ENCODE measurements at places on chromosomes 5 and 9.

GRCh38 chr5:109706095-109706494 is 16.4 kb downstream of the MAN2A1 start:
- DNase-seq = no peak

- no peak for DNase-seq
Measured at GRCh38 chr5:68214482-68215207, 911 bp upstream of the PIK3R1 start.

DNA sequence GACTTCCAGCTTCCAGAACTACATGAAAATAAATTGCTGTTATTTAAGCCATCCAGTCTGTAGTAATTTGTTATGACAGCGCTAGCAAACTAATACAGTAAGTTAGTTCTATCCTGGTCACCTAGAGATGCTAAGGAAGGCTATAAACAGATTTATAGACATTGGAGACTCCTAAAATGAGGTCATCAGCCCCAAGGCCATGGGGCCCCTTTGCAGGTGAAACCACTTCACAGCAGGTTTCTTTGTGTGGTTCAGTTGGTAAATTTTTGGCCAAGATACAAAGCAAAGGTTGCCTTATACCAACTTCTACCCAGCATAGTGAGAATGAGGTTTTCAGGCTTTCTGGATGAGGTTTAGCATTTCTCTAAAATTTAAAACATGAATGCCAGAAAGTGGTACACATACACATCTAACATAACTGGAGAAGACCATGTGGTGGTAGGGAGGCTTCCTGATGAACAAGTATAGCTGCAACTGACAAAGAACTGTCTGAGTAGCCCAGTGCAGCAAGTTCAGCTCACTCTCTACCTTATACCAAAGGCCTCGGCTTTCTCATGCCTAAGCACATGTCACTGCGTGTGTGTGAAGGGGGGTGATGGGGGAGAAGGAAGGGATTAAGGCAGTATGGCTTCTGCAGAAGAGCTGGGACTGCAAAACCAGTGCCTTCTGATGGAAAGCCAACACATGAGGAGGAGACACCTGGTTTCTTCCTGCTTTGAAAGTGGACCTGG is 264.6 kb upstream of the TAS2R1 start:
- no peak for DNase-seq

GRCh38 chr9:127444921-127445850 is 6.0 kb downstream of the RPL12 start:
- DNase-seq = no peak

GRCh38 chr9:1837453-1838084 is 177.6 kb upstream of the SMARCA2 start:
- DNase-seq = no peak

- DNase-seq = peak; percentile 71
Measured at GRCh38 chr9:129962889-129963703, 79.9 kb downstream of the FNBP1 start.

DNA sequence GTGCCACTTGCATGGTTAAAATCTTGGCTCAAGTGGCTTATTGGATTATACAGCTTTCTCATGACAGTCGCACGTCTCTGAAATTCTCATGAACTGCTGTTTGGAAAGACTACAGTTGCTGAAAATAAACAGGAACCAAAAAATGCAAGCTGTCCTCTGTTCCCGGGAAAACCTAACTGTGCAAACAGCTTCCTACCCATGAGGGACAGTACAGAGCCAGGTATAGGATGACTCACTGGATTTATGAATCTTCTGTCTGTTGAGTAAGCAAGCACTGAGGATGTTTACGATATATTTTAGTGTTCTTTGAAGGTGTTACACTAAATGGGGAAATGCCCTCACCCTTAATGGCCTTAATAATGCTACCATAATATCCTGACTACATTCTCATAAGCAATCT is 380.3 kb upstream of the TNC start:
- DNase-seq = no peak

- no peak for DNase-seq
Measured at GRCh38 chr5:136192015-136192525, 892 bp downstream of the SMIM32 start.

DNA sequence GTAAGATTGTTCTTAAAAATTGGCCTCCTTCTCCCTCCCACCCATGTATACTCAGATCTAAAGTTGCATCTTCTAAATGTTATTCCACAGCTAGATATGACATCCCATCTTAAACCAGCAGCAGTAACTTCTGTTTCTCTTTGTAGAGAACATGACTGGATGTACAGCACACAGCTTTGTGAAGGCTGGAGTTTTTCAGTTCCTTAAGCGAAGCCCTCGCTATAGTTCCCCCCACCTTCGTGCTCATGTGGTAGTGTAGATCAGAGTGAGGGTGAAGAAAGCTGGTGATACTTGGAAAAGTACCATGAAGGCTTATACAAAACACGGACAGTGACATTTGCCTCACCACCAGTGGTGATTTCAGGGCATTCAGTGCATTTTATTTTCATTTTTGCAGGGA is 137.5 kb downstream of the MAT2B start:
- DNase-seq = no peak

- no peak for DNase-seq
Measured at GRCh38 chr5:80069251-80069800, 34.2 kb downstream of the THBS4 start.

GRCh38 chr5:77859306-77859705 is 83.2 kb upstream of the TBCA start:
- no peak for DNase-seq

DNA sequence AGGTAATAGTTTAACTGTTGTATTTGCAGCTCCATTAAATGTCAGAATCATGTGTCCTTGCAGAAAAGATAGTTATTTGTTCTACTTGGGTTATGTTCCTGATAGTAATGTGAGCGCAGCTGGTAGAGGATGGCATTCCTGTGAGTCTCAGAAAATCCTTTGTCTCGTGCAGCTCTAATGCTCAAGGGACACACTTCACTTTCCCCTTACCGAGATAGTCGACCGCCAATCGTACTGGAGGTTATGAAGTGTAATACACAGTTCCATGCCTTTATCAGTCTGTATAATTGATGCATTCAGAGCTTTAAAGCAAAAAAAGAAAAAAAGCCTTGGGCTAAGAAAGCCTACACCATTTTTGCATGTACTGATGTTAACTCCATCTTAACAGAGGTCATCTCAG is 60.2 kb upstream of the SRP19 start:
- no peak for DNase-seq

GRCh38 chr5:82707741-82708140 is 369.5 kb downstream of the TMEM167A start:
- DNase-seq = no peak

- no peak for DNase-seq
Measured at GRCh38 chr5:77172713-77173328, 37.7 kb upstream of the PDE8B start.

- no peak for DNase-seq
Measured at GRCh38 chr9:97299809-97300414, 7.5 kb upstream of the CCDC180 start.

DNA sequence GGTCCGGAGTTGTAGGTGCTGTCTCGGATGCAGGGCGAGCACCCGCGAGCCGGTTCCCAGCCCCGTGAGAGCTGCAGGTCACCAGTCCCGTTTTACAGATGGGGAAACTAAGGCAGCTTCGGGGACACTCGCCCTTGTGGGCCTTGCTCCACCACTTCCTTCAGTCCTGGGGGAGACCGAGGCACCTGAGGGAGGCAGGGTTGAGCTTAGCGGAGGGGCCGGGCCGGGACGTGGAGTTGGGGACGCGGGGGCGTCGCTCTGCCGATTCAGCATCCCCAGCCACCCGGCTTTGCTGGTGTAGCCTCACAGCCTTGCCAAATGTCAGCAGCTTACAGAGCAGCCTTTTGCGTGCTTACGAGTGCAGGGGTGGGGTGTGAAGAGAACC is 530 bp downstream of the BBLN start:
- DNase-seq = peak; percentile 10

GRCh38 chr9:72042928-72043327 is 17.5 kb downstream of the C9orf57 start:
- DNase-seq = no peak

DNA sequence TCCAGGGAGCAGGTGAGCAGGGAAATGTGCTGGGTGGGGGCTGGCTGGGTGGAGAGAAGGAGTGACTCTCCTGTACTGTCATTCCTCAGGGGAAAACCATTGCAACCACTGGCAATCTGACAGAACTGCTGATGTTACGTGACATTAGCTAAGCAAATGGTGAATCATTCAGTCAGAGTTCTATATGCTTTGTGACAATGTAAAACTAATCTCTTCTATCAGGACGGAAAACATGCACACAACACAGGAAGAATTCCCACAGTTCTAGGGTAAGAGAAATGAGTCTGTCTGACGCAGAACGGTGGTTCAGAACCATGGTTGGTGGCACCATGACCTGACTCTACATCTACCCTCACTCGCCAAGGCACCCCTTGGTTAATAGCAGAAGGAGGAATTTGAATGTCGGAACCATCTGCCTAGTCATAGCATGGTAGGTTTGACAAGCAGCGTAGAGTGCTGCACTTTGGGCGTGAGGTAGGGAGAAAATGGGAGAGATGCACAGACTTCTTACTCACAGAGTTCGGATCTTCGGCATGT is 243.6 kb upstream of the PANK3 start:
- no peak for DNase-seq

- DNase-seq = no peak
Measured at GRCh38 chr9:93510041-93510440, 56.7 kb upstream of the FAM120AOS start.

DNA sequence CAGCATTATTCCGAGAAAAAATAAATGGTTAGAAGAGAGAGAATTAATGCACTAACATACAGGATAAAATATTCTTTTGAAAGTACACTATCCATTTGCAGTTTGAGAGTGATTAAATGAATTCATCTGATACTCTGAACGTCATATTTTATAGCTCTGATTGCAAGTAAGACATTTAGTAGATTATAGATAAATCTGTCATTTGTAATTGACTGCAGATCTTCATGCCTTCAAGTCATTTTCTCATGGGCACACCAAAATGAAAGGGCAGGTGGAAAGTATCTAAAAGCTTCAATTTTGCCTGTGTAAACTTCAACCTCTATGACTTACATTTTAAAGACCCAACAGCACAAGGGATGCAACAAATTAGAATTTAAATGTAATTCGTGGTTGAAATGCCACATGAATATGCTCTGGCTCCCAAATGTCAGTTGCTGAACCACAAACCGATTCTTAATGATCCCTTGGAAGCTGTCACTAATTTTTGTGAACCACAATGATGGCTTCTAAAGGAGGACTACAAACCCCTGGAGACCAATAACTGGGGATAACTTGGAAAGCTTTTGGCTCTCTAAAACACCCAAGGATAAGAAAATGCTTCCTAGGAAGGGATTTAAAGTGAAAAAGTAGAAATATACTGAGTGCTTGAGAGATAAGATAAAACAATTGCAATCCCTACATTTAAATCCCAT is 3.9 kb downstream of the TYRP1 start:
- no peak for DNase-seq
